Stimulated activated effector memory CD8-positive, alpha-beta T cell treated with anti-CD3 and anti-CD28 coated beads, Interleukin-12 subunit alpha, Interleukin-12 subunit beta, amount 100 ng/mL, for 72 hours (primary cell): ENCODE measurements at places on chromosomes 6 and 20.

DNA sequence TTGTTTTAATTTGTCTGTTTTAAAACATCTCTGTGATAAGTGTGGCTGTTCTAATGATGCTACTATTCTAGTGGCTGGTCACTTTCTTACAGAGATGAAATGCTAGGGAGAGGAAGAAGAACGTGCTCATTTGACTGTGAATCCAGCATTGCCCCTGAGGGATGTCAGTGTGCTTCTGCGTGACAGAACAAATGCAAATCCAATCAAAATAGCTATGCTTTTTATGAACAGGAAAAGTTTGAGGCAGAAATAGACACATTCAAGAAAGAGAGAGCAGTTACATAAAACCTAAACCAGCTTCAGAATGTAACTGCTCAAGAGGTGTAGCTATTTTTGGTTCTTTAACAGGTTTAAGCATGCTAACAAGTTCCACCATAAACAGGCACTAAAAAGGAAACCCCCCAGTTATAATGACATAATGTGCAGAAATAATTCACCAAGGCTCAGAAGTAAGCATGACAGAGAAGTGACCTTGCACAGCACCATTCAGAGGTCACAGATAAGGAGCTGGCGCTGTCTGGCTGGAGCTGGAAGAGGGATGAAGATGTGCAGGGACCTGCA is 385.3 kb downstream of the EPM2A start:
- no peak for DNase-seq

DNA sequence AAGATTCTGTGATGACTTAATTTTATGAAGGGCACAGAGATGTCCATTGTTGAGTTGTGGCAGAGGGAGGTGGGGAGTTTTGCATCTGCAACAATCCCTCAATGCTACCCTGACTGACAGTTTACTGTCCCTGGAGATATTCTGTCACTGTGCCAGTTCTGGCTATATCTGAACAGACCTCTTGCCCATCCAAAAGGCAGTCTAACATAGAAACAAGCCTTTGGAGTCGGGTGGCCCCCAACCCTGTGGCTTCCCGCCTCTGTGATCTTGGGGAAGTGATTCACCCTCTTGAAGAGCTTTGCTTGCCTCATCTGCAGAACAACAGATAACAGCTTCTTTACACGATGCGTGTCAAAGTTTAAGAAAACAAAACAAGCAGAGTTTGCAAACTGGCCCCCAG is 3.8 kb upstream of the E2F1 start:
- DNase-seq = no peak

- peak; percentile 20 for DNase-seq
These were observed 1.3 kb downstream of the MAN1A1 start for GRCh38 chr6:119348096-119348747.

DNA sequence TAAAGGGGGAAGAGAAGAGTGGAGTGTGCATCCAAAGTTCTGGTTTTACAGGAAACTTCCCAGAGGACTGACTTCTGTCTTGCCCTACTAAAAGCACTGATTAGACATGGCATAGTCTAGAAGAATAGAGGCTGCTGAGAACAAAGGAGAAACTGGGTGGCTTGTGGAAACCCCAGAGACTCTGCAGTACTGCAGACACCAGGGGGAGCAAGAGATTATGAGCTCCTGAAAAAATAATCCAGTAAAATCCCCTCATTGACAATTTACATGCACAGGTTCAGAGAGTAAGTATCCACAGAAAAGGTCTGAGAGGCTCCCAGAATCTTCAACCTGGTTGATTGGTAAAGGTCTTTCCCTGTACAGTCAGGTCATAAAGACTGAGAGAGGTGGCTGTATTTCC is 48.7 kb upstream of the CLVS2 start:
- no peak for DNase-seq

- DNase-seq = no peak
These were observed 196.8 kb upstream of the HSF2 start for GRCh38 chr6:122202576-122203137.

GRCh38 chr6:37456816-37457560 is 24.0 kb downstream of the CMTR1 start:
- no peak for DNase-seq

- no peak for DNase-seq
These were observed 156.1 kb downstream of the DLL1 start for GRCh38 chr6:170134471-170135440.

DNA sequence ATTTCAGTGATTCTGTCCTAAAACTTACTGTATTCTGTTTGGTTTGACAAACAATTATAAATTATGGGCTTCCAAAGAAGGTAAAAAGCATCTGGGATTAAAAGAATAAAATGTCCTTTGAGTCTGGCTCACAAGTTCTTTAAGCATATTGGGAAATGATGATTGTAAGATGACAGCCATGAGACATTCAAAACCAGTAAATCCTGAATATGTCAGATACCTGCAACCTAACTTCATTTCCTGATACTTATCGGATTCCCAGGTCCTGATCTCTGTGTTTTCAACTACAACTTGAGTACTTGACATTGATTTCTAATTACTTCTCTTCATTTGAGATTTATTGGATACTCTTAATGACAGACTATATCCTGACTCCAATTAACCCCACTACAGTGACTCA is 446.6 kb downstream of the GRIK2 start:
- DNase-seq = no peak

- peak; percentile 36 for DNase-seq
These were observed 133.0 kb downstream of the CD83 start for GRCh38 chr6:14250573-14250972.

DNA sequence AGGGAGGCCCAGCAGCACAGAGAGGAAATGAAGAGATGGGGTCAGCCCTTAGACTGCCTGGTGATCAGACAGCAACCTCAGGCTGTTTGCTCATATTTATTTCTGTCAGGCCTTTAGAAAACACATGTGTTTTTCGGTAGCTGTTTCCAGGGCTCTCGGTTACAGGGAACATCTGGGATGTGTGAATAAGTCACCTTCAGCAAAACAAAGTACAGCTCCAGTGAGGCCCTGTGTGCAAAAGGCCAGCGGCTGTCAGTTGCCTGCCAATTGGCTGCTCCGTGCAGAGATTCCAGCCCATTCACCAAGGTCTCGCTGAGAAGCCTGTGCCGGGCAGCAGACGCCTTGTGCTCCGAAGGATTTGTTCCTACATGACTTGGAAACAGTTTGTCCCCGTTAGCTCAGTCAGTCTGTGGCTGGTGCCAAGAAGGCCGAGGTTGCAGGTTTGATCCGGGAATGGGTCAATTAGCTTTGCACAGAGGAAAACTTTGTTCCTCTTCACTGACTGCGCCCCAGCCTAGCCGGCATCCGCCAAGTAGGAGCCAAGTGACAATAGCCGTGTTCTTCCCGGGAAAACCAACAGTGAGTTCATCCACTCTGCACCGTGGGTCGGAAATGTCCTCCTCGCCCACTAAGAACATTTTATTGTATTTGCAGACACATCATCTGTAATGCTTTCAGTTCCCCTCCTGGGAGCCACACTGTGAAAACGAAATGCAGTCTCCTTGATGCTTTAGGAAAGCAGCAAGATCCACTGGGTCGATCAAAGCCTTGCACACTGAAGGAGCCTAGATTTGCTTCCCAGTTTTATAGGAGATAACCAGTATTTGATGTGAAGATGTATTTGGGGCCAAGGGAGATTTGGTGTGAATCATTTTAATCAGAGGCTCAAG is 315.4 kb upstream of the CDYL start:
- DNase-seq = no peak

- no peak for DNase-seq
These were observed 43.7 kb downstream of the APCDD1L start for GRCh38 chr20:58471193-58472164.

- DNase-seq = peak; percentile 69
These were observed 58.4 kb downstream of the GJA10 start for GRCh38 chr6:89952686-89953085.
